ENCODE measurements at places on chromosomes 6 and 20.
A peak's percentile ranks its signal among the peaks of the same experiment; 100 is the strongest.

- no peak overlapping the region for H3K27ac ChIP-seq
- peaks cover 10% of the 10 kb centered on the region for H3K4me1 ChIP-seq
- no peak overlapping the region for H3K4me3 ChIP-seq
- no peaks in the 10 kb centered on the region for H3K36me3 ChIP-seq
- DNase-seq, result no peak
- H3K27me3 ChIP-seq, result no peaks in the 10 kb centered on the region
These were observed 7.5 kb downstream of the FOXS1 start for GRCh38 chr20:31837896-31838397.

GRCh38 chr6:87213364-87213763 is 58.0 kb downstream of the ZNF292 start:
- peaks cover 49% of the 10 kb centered on the region for H3K4me1 ChIP-seq
- H3K27ac ChIP-seq, result peak overlapping the region; percentile 70
- no peak for DNase-seq
- peaks cover 27% of the 10 kb centered on the region for H3K36me3 ChIP-seq
- H3K27me3 ChIP-seq, result no peaks in the 10 kb centered on the region

GRCh38 chr20:10558635-10559187 is 115.1 kb downstream of the JAG1 start:
- H3K27ac ChIP-seq, result no peak overlapping the region
- no peak overlapping the region for H3K4me3 ChIP-seq
- H3K36me3 ChIP-seq, result peaks cover 25% of the 10 kb centered on the region

GRCh38 chr6:143408151-143408786 is 42.2 kb downstream of the ADAT2 start:
- H3K36me3 ChIP-seq, result no peaks in the 10 kb centered on the region
- no peaks in the 10 kb centered on the region for H3K27me3 ChIP-seq
- H3K27ac ChIP-seq, result no peak overlapping the region
- DNase-seq, result no peak

- H3K27ac ChIP-seq, result peak overlapping the region; percentile 20
- no peak overlapping the region for H3K4me3 ChIP-seq
- H3K27me3 ChIP-seq, result peaks cover 7% of the 10 kb centered on the region
- no peaks in the 10 kb centered on the region for H3K36me3 ChIP-seq
- peaks cover 44% of the 10 kb centered on the region for H3K4me1 ChIP-seq
These were observed 100.4 kb upstream of the MLN start for GRCh38 chr6:33904050-33904746.

GRCh38 chr6:87487555-87487954 is 14.8 kb downstream of the SLC35A1 start:
- H3K4me1 ChIP-seq, result peaks cover 4% of the 10 kb centered on the region
- no peak overlapping the region for H3K4me3 ChIP-seq
- H3K36me3 ChIP-seq, result peaks cover 16% of the 10 kb centered on the region
- DNase-seq, result no peak
- no peak overlapping the region for H3K27ac ChIP-seq

DNA sequence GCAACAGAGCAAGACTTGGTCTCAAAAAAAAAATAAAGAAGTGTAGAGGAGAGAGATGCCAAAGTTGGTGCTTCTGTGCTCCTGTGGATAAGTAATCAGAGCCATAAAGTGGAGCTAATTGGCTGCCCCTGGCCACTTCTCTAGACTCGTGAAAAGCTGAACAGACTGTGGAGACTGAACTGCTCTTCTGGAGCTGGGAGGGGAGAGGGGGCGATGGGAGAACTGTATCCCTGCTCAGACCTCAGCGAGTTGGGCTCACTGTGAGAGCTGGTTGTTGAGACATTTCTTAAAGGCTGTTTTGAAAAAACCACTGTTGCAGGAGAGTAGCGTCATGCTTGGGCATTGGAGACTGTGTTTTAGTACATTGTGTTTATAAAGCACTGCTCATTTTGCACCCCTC is 125.7 kb downstream of the TCP11 start:
- peaks cover 18% of the 10 kb centered on the region for H3K36me3 ChIP-seq
- no peak overlapping the region for H3K4me3 ChIP-seq
- no peak for DNase-seq
- peaks cover 7% of the 10 kb centered on the region for H3K4me1 ChIP-seq

- H3K27me3 ChIP-seq, result peaks cover 25% of the 10 kb centered on the region
- H3K4me1 ChIP-seq, result no peaks in the 10 kb centered on the region
- no peak overlapping the region for H3K4me3 ChIP-seq
- no peaks in the 10 kb centered on the region for H3K36me3 ChIP-seq
- H3K27ac ChIP-seq, result no peak overlapping the region
These were observed 350.0 kb downstream of the QKI start for GRCh38 chr6:163764565-163764964.

- H3K4me1 ChIP-seq, result peaks cover 31% of the 10 kb centered on the region
- DNase-seq, result no peak
- H3K4me3 ChIP-seq, result peak overlapping the region; percentile 74
These were observed 1.1 kb upstream of the OVOL2 start for GRCh38 chr20:18058661-18059467.

DNA sequence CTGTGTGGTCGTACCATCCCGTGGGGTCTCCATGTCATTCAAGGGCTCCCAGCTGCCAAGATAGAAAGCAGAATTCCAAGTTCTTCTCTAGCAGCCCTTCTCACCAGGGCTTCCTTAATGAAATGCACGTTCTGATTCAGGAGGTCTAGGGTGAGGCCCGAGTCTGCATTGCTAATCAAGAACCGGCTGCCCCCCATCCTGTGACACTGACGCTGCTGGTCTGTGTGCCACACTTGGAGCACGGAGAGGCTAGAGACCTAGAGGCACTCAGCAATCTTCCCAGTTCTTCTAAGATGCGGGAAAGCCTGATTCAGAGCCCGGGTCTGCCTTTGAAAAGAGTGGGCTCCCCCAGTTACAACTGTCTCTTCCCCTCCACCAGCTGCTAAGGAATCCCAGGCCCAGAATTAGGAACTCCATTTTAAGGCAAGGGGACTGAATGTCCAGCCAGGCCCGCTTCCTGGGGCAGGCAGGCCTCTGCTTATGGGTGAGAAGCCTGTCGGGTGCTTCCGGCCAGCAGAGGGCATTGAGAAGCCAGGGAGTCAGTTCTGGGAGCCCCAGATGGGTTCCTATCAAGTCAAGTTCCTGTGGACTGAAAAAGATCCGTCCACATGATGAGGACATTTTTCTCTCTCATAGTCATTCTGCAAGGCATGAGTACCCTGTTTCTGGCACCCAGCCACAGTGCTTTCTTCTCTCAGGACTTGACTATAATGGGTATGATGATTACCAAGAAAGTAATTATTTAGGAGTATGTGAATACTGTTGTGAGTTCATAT is 69.8 kb upstream of the RIN2 start:
- peaks cover 8% of the 10 kb centered on the region for H3K36me3 ChIP-seq
- no peak for DNase-seq
- H3K27me3 ChIP-seq, result peaks cover 52% of the 10 kb centered on the region
- no peak overlapping the region for H3K27ac ChIP-seq
- H3K4me3 ChIP-seq, result no peak overlapping the region

DNA sequence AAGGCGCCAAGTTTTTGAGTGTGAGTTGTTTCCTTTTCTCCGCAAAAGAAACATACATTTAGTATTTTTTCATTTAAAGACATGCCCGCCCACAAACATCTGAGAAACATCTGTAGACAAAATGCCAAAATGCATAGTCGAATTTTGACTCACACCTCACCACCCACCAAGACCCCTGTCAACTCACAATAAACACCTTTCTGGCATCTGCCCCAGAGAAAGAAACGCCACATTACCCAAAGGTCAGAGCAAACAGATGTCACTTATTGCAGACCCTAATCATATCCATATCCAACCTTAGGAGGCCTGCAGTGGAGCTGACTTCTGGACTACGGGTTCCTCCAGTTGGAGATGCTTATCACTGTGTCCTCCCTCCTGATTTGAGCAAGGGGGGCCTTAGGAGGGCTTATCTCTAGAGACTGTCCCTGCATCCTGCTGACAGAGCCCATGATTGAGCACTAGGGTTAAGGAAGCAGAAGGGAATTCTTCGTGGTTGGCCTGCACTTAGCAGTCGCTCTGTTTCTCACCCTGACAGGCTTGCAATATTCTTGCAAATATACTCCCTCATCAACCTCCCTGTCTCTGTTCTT is 90.5 kb upstream of the TBX18 start:
- H3K36me3 ChIP-seq, result no peaks in the 10 kb centered on the region
- no peaks in the 10 kb centered on the region for H3K4me1 ChIP-seq
- H3K27me3 ChIP-seq, result no peaks in the 10 kb centered on the region
- no peak for DNase-seq
- no peak overlapping the region for H3K27ac ChIP-seq
- no peak overlapping the region for H3K4me3 ChIP-seq

DNA sequence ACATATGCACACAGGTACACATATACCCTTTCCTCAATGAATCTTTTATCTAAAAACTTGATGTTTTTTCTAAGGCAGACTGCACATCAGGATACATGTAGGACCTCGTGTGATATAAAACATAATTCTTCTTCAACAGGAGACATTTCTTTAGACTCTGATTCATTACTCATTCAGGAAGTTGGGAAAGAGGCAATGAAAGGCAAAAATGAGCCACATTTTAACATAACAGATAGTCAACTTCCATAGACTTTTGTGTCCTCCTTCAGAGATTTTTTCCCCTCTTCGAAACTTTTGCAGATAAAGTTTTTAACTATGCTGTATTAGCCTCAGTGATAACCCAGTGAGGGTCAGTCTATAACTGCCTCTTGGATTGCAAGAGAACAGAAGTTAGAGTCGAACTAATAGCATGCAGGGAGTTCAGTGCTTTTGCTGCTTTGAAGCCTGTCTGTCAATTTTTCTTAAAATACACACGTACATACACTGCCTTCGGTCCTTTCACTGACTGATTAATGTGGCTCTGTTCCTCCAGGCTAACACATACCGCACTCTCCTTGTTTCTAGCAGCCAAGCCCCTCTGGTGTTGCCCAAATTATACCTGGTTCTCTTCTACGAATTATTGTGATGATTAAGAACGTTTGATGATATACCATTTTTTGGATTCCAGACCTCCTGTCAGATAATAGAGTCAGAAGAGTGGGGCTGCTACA is 562.5 kb upstream of the MAP3K7 start:
- no peak for DNase-seq
- H3K27me3 ChIP-seq, result no peaks in the 10 kb centered on the region
- no peaks in the 10 kb centered on the region for H3K4me1 ChIP-seq
- no peak overlapping the region for H3K4me3 ChIP-seq

- peak; percentile 12 for DNase-seq
- H3K4me1 ChIP-seq, result peaks cover 7% of the 10 kb centered on the region
- H3K27ac ChIP-seq, result peak overlapping the region; percentile 42
- H3K27me3 ChIP-seq, result no peaks in the 10 kb centered on the region
These were observed 136.6 kb downstream of the COL9A1 start for GRCh38 chr6:70166088-70166958.

DNA sequence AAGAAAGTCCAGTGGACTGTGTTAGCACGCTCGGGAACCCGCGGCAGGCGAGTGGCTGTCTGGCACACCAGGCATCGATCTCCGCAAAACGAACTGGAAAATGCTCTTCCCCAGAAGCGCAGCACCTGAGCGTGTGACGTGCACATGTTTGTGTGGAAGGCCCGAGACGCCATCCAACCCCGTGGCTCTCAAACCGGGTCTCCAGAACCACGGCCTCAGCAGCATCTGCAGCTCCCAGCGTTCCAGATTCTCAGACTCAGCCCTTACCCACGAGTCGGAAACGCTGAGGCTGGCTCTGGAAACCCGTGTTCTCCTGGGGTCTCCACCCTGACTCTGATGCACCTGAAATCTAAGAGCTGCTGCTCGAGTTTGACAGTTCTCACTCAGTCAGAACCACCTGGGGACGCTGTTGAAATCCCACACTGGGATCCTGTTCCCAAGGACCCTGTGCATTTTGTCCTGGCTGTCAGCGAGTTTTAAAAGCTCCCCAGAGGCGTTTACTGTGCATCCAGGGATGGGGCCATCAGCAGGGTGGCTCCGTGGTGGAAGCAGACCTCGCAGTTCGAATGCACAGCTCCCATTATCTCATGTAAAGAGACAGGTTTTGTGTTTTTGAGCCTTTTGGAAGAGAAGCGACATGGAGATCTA is 69.0 kb downstream of the DLL1 start:
- no peak overlapping the region for H3K4me3 ChIP-seq
- H3K4me1 ChIP-seq, result peaks cover 3% of the 10 kb centered on the region
- no peak overlapping the region for H3K27ac ChIP-seq
- H3K36me3 ChIP-seq, result no peaks in the 10 kb centered on the region

DNA sequence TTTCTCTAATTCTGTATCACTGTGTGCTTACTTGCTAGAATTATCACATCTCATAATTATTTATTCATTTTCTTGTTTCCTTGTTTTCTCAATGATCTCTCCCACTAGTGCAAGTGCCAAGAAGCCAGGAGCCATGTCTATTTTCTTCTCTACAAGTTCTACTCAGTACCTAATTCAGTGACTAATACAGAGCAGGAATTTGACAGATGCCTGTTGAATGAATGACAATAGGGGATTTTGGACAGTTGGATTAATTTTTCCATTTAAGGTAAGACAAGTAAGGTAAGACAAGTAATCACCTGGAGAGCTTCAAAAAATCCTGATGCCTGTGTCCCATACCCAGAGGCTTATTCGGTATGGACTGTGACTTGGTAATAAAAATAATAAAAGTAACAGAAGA is 81.0 kb downstream of the EDN1 start:
- no peak overlapping the region for H3K4me3 ChIP-seq
- peaks cover 41% of the 10 kb centered on the region for H3K4me1 ChIP-seq
- DNase-seq, result no peak
- H3K27me3 ChIP-seq, result peaks cover 13% of the 10 kb centered on the region

DNA sequence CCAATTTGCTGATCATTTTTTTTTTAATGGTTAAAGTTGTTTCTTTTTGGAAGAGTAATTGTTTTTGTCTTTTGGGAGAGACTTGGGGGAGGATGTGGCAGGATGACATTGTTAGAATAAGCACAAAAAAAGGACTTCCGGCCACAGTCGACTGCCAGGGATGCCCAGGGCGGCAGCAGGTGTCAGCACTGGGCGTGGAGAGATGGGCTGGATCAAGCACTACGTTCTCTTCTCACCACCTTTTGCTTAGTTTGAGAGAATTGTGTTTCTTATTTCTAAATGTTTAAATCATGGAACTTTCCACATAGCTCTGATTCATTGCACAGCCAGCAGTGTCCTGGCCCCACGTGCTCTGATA is 104.6 kb upstream of the FRMD1 start:
- H3K4me3 ChIP-seq, result no peak overlapping the region
- H3K27ac ChIP-seq, result no peak overlapping the region
- no peaks in the 10 kb centered on the region for H3K4me1 ChIP-seq
- no peak for DNase-seq

GRCh38 chr20:17461941-17462340 is 69.2 kb downstream of the BFSP1 start:
- no peak overlapping the region for H3K27ac ChIP-seq
- no peaks in the 10 kb centered on the region for H3K4me1 ChIP-seq
- H3K27me3 ChIP-seq, result peaks cover 12% of the 10 kb centered on the region

- H3K4me1 ChIP-seq, result peaks cover 99% of the 10 kb centered on the region
- no peak overlapping the region for H3K27ac ChIP-seq
- no peak overlapping the region for H3K4me3 ChIP-seq
- peaks cover 38% of the 10 kb centered on the region for H3K36me3 ChIP-seq
- DNase-seq, result peak; percentile 39
- H3K27me3 ChIP-seq, result no peaks in the 10 kb centered on the region
These were observed 131.6 kb upstream of the NEDD9 start for GRCh38 chr6:11363881-11364576.

- peak; percentile 18 for DNase-seq
- peaks cover 8% of the 10 kb centered on the region for H3K36me3 ChIP-seq
- no peaks in the 10 kb centered on the region for H3K27me3 ChIP-seq
- H3K4me1 ChIP-seq, result peaks cover 20% of the 10 kb centered on the region
- no peak overlapping the region for H3K27ac ChIP-seq
- no peak overlapping the region for H3K4me3 ChIP-seq
These were observed 1.8 kb downstream of the ECHDC1 start for GRCh38 chr6:127341471-127342202.

All from stimulated activated naive B cell treated with anti-CD40 and anti-IgM and Interleukin-4, amounts not matched to agents 10 μg/mL and 1 μg/mL and 100 μg/mL, for 72 hours (primary cell).